ENCODE measurements at places on chromosomes 3 and 15.

GRCh38 chr3:158701420-158702065, 29.1 kb upstream of the LXN start:
- no peaks in the 10 kb centered on the region for H3K27me3 ChIP-seq
- no peak for DNase-seq
- no peak overlapping the region for H3K27ac ChIP-seq
- no peaks in the 10 kb centered on the region for H3K36me3 ChIP-seq
- H3K4me1 ChIP-seq = peaks cover 18% of the 10 kb centered on the region
- H3K4me3 ChIP-seq = no peak overlapping the region

DNA sequence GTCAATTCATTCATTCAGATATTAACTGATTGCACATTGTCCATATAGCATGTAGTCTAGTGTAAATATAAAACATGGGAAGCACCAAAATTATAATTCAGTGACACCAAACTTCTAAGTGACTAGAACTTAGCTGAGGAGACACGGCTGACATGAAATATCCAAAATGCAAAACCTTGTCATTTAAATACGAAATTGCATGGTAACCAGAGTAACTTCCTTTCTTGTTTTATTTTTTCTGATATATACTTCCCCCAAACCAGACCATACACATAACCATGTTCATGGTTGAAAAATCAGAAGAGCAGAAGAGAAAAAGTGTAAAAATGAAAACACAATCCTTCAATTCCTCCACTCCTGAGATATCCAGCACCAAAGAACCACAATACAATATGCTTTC, 38.0 kb downstream of the CBLB start:
- no peak overlapping the region for H3K4me3 ChIP-seq
- H3K4me1 ChIP-seq = peaks cover 3% of the 10 kb centered on the region
- H3K27ac ChIP-seq = no peak overlapping the region
- no peaks in the 10 kb centered on the region for H3K27me3 ChIP-seq
- DNase-seq = no peak

DNA sequence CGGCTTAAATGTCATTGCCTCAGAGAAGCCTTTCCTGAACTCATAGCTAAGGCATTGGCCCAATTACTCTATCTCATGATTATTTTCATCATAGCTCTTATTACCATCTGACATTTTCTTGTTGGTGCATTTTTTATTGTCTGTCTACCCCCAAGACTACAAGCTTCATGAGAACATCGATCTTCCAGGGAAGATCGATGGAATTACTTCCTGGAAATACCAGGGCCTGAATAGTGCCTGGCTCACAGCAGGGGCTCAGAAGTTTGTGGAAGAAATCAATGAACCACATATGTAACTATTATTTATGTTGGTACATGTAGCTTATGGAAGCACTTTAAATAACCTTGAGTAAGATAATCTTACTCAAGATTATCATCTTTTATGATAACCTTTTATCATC, 7.7 kb upstream of the MEF2A start:
- no peak overlapping the region for H3K4me3 ChIP-seq
- no peaks in the 10 kb centered on the region for H3K27me3 ChIP-seq
- no peak for DNase-seq
- no peak overlapping the region for H3K27ac ChIP-seq
- H3K36me3 ChIP-seq = no peaks in the 10 kb centered on the region

DNA sequence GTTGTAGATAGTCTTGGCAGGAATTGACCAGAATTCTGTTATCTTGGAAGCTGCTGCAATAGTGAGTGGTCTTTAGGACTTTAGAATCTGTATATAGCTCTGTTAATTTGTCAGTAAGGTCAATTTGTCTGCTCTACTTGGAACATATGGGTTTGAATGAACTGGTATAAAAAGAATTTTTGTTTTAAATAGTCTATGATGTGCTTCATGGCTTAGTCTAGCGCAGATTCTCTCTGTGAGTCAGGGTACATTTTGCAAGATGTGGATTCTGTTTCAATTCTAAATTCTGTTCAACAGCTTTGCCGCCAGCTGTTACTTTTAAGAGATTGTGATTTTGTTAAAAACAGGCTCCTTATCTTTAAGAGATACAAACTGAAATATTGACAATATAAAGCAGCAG, 135.9 kb upstream of the AGBL1 start:
- no peak overlapping the region for H3K27ac ChIP-seq
- no peak overlapping the region for H3K4me3 ChIP-seq
- H3K36me3 ChIP-seq = no peaks in the 10 kb centered on the region
- DNase-seq = no peak
- H3K27me3 ChIP-seq = no peaks in the 10 kb centered on the region

- peak overlapping the region; percentile 64 for H3K27ac ChIP-seq
- peaks cover 9% of the 10 kb centered on the region for H3K4me1 ChIP-seq
- H3K4me3 ChIP-seq = peak overlapping the region; percentile 97
- H3K27me3 ChIP-seq = no peaks in the 10 kb centered on the region
Observed at GRCh38 chr3:52704611-52705437, 767 bp downstream of the GLT8D1 start.

DNA sequence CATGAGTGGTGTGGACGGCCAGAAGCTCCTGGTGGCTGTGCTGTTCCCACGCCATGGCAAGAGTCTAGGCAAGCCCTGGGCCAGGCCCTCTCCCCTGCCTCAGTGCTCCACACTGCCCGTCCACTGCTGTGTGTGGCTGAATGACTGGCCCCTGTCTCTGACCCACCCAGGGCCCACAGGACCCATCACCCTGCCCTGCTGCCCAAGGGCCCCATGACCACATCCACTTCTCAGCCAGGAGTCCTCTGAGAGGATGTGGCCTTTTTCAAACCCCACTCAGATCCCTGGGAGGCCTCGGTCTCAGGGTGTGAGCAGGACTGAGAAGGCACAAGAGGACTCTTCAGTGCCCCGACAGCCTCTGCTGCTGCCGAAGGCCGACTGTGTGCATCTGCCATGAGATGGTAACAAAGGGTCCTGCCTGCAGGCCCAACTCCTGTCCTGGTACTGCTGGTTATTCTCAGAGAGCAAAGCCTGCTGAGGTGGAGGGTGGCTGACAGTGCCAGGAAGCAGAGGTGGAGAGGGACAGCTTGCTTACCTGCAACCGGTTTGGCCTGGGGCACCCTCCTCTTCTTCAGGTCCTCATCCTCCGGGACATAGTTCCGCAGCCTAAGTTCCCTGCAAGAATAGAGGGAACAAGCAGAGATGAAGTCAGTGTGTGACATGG, 47.5 kb downstream of the PTH1R start:
- H3K4me3 ChIP-seq = no peak overlapping the region
- H3K36me3 ChIP-seq = peaks cover 75% of the 10 kb centered on the region
- no peaks in the 10 kb centered on the region for H3K27me3 ChIP-seq
- peak; percentile 45 for DNase-seq

DNA sequence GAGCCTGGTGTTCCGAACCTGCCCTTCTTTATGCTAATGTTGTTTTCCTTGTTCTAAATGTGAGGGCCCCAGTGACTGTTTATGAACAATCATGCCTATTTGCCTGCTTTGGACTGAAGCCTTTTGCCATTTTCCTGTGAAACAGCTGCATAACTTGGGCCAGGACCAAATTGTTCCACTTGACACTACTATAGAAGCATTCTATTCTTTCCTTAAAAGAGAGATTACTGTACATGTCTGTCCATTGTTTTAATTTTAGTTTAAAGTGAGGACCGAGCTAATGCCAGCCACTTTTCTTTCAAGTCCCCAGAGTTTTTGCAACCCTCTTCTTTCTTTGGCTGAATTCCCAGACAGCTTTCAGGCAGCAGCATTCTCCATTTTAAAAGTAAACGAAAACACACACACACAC, 980.3 kb downstream of the CADM2 start:
- DNase-seq = no peak
- no peaks in the 10 kb centered on the region for H3K27me3 ChIP-seq
- no peak overlapping the region for H3K4me3 ChIP-seq
- no peaks in the 10 kb centered on the region for H3K36me3 ChIP-seq
- H3K4me1 ChIP-seq = no peaks in the 10 kb centered on the region

GRCh38 chr15:57213862-57214261, 162.4 kb upstream of the CGNL1 start:
- H3K4me3 ChIP-seq = no peak overlapping the region
- H3K27ac ChIP-seq = no peak overlapping the region
- H3K36me3 ChIP-seq = no peaks in the 10 kb centered on the region
- peaks cover 17% of the 10 kb centered on the region for H3K4me1 ChIP-seq
- H3K27me3 ChIP-seq = no peaks in the 10 kb centered on the region
- no peak for DNase-seq

- H3K27ac ChIP-seq = no peak overlapping the region
- no peaks in the 10 kb centered on the region for H3K27me3 ChIP-seq
- no peak for DNase-seq
- H3K36me3 ChIP-seq = no peaks in the 10 kb centered on the region
- H3K4me3 ChIP-seq = no peak overlapping the region
Observed at GRCh38 chr3:10945683-10946287, 46.8 kb upstream of the SLC6A1 start.

GRCh38 chr3:30618526-30618925, 12.1 kb downstream of the TGFBR2 start:
- H3K27ac ChIP-seq = peak overlapping the region; percentile 94
- H3K4me3 ChIP-seq = no peak overlapping the region
- peaks cover 70% of the 10 kb centered on the region for H3K36me3 ChIP-seq
- peaks cover 78% of the 10 kb centered on the region for H3K4me1 ChIP-seq
- H3K27me3 ChIP-seq = no peaks in the 10 kb centered on the region

- H3K27me3 ChIP-seq = no peaks in the 10 kb centered on the region
- H3K27ac ChIP-seq = no peak overlapping the region
- no peak overlapping the region for H3K4me3 ChIP-seq
- no peaks in the 10 kb centered on the region for H3K4me1 ChIP-seq
Observed at GRCh38 chr3:139751789-139752188, 74.0 kb upstream of the NMNAT3 start.

DNA sequence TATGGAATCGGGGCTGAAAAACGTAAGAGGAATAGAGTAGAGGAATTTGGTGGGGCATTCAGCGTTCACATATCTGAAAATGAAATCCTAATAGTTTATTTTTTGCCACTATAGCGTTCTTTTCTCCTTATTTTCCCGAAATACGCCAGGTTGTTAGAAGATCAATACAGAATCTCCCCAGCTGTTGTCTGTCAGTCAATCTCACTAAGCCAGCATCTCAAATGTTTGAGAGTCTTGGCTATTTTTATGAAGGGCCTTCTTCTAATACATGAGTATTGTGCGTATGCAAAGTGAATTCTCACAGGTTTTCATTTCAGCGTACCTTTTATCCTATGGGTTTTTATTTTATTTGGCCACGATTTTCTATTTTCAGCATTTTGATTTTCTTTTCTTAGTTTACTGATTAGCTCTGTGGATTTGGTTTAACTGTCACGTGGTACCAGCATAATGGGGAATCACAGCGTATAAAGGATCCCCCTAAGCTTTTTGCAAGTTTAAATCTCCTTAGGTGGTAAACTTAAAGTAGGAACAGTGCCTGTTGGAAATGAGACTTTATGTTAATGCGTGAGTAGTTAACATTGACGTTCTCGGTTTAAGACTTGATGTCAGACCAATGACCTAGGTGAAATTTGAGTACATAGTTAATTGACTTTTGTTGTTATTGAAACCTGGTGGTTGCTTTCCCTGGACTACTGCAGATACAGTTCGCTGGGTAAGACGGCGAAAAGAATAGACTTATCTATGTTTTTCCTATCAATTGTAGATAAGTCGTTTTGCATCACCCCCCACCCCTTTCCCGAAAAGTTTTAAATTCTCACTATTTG, 1.3 kb downstream of the FXR1 start:
- peaks cover 5% of the 10 kb centered on the region for H3K4me1 ChIP-seq
- no peak for DNase-seq
- H3K27ac ChIP-seq = peak overlapping the region; percentile 56
- no peaks in the 10 kb centered on the region for H3K27me3 ChIP-seq
- H3K4me3 ChIP-seq = peak overlapping the region; percentile 68
